Testis (tissue), 5 donors: ENCODE measurements at places on chromosomes 1 and 21. TPM values are rescaled to one million over a fixed set of nuclear protein-coding genes. Genes with fewer than 3 reads are reported as not detected.

The OR2L8 gene
- total RNA-seq, result 0.43 TPM

The PSMA5 gene
- total RNA-seq, result 56.9 TPM

The FAM110D gene
- total RNA-seq, result 3.2 TPM

- DNase-seq, result peak; percentile 84
Observed at GRCh38 chr1:7752512-7753417, 18.3 kb upstream of the VAMP3 start.

DNA sequence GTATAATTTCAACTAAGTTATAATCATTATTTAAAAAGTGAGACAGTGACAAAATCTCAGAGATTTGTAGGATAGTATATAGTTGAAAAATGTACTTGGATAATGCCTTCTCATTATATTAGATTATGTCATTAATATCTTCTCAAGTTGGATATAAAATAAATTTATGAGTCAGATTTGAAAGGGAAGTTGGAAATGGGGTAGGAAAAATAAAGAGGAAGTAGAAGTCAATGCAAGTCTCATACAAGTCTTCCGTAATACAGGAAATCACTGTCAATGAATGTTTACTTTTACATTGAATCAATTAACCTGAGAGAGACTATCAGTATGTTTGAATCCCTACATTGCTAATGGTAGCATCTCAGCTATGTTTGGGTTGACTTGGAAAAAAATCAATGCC lies 16.2 kb upstream of the RNPC3 start:
- DNase-seq, result no peak

The ADGRB2 gene
- 15.7 TPM for total RNA-seq

The UBL4B gene
- 95.5 TPM for total RNA-seq

The MATN1 gene
- total RNA-seq, result 0.55 TPM

The WDR3 gene
- 15.6 TPM for total RNA-seq

DNA sequence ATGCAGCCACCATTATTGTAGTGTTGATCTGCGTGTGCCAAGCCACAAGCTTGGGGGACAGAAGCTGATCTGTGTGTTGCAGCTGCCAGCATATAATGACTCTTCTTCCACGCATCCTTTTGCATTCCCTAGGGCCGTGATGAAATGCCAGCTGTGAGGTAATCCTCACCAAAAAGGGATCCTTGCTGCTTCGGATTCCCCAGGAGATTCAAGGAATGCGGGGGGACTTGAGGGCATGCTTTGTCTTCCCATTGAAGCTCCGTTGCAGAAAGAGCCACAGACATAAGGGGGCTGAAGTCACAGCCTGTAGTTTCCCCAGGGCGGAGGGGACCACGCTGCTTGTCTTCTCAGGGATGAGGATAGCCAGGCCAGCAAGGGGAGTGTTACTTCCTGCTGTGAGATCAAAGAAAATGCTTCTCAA lies 281.6 kb upstream of the FMN2 start:
- no peak for DNase-seq

DNA sequence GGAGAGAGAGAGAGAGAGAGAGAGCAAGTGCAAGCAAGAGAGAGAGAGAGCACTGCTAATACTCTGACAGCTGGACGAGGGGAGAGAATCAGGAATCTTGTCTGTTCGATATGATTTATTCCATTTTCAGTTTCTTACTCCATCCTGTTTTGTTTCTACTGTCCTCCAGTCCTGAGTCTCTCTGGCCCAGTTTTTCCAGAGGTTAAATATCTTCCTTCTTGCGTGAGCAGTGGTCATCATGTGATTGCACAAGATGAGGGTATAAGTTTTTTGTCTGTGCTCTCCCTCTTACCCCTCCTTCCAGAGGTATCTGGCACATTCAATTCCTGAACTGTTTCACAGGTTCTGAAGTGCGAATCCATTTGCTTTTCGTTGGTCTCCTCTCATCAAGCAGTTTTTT lies 16.8 kb downstream of the UBE2U start:
- no peak for DNase-seq

- DNase-seq, result no peak
Observed at GRCh38 chr1:110218137-110218536, 8.0 kb downstream of the KCNC4 start.

The ADORA3 gene
- total RNA-seq, result 3.8 TPM

- DNase-seq, result no peak
Observed at GRCh38 chr1:44359234-44359935, 4.3 kb upstream of the ERI3 start.

GRCh38 chr1:87652176-87652575 lies 323.5 kb downstream of the LMO4 start:
- no peak for DNase-seq

The RNU1-3 gene
- under 0.01 TPM for total RNA-seq

The DCST1 gene
- 4.5 TPM for total RNA-seq

DNA sequence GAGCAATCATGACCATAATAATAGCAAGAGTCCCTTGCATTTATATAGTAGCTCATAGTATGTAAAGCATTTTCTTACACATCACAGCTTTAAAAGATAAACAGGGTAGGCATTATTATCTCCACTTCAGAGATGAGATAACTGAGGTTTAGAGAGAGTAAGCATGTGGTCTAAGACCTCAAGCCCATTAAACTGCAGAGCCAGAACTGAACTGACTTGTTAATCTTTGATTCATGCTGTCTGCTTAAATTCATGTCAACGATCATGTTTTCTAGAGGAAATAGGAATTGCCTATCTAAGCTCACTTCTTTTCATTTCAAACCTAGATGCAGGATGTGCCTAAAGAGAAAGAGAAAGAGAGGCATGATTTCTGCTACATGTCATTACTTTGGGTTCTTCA lies 524.8 kb downstream of the PTPRC start:
- no peak for DNase-seq

The DMBX1 gene
- total RNA-seq, result 2.0 TPM

DNA sequence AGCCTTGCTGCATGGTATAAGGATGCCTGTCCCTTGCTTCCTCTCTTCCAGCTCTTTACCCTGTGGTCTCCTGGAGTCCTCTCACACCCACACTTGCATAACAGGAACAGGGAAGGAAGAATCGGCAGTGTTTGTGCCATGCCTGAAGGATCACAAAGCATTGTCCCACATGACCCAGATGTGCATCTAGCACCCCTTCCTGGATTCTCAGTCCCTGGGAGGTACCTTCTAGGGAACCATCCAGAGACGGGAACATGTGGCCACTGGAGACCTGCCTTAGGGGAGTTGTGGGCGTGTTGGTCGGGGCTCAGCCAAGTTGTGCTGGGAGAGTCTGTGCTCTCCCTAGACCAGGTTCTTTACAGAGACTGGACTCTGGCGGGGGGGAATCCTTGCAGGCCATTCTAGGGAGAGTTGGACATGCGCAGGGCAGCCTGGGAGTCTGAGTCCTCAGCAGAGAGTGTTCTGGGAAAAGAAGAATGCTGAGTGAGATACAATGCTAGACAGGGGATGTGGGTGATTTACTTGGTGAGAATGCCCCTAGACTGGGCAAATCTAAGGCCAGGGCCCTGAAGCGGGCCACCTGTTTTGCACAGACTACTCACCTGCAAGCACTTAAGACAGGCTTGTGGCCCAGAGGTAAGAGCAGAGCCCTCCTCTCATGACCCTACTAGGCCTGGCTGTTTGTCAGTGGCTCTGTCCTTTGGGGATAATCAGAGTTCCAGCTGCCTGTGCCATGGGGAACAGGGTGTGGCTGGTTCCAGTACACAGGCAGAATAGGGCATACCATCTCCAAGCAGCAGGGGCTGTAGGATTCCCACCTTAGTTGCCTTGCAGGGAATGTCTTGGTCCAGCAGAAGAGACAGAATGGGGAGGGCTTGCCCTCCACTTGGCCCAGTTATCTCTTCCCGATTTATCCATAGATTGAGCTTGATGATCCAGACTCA lies 89.8 kb downstream of the MAN1C1 start:
- DNase-seq, result no peak

GRCh38 chr1:58162952-58163550 lies 383.5 kb downstream of the OMA1 start:
- DNase-seq, result peak; percentile 79

DNA sequence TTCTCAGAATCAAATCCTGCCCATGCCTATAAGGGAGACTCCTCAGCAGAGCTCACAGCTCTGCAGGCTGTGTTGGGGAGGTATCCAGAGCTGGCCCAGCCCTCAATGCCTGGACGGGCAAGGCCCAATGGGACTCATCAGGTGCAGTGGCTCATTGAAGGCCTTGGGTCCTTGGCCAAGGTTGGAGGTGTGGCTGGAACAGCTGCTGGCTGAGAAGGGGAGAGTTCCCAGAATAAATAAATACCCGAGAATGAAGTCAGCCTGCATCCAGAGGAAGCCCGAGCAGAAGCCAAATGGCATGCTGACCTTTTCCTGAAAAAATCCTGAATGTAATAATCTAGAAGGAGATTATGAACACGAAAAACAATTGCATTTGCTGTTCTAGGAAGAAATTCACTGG lies 25.2 kb upstream of the IKBKE start:
- DNase-seq, result peak; percentile 52

DNA sequence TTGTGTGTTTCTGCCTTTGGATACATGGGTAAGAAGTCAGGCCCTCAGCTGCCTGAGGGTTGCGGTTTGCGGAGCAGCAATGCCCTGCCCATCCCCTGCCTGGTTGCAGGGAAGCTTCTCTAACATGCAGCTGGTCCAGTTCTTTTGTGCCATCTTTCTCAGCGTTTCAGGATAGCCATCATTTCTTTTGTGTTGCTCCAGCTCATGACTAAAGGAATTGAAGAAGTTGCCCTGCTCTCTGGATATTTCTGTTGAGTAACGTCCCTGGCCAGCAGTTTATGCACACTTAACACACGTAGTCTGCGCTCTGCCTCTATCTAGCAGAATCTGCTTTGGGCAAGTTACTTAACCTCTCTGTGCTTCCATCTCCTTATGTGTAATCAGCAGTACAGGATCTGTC lies 62.1 kb downstream of the DOP1B start:
- DNase-seq, result no peak

- no peak for DNase-seq
Observed at GRCh38 chr1:163166886-163167555, 35.7 kb downstream of the RGS5 start.

DNA sequence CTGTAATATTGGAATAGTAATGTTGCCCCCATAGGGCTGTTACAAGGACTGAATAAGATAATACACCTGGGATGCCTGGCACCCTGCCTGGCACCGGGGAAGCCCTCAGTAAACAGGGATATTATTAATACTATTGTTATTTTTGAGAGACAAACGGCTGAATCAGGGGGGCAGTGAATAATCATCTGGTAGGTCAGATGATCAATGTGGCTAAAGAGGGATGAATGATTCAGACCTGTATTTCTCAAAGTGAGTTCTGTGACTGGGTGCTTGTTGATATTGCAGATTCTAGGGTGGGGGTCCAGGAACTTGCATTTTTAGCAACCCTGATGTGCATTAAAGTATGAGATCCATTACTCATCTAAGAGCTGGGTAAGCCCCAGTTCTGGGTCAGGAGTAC lies 46.2 kb upstream of the BCL10 start:
- no peak for DNase-seq

The TFF1 gene
- not detected for total RNA-seq

The ZNF683 gene
- total RNA-seq, result 22.9 TPM

DNA sequence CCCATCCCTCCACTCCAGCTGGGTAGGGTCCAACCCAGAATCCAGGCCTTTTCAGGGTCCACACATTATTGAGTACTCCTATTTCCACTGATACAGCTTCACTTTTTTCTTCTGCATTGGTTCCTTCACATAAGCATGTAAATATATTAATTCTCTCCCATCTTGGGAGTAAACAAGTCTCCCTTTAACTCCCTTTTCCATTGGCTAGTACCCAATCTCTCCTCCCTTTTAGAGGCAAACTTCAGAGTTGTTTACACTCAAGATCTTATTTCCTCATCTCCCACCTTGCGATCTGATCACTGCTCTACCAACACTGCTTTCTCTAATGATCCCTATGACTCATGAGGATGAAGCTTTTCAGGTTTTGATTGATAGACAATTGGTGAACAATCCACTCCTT lies 20.3 kb downstream of the DMAP1 start:
- no peak for DNase-seq

The OR2T35 gene
- not detected for total RNA-seq

DNA sequence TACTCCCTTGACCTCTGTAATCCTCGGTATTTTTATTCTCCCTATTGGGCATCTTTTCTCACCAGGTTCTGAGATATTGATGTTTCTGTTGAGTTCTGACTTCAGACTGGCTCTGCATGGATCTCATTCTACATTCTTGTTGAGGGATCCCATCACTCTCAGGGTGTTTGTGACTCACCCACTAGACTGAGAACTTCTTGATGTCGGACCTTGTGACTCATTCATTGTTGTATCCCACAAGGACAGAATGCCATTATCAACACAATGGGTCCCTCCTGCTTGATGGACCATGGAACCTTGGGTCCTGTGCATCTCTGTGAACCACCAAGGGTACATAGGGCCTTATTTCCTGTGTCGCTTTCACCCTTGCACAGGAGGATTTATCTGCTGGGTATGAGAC lies 174.1 kb downstream of the PBX1 start:
- no peak for DNase-seq

The PODN gene
- total RNA-seq, result 87.5 TPM

GRCh38 chr1:32612189-32612881 lies 38.0 kb downstream of the ZBTB8OS start:
- DNase-seq, result peak; percentile 90

DNA sequence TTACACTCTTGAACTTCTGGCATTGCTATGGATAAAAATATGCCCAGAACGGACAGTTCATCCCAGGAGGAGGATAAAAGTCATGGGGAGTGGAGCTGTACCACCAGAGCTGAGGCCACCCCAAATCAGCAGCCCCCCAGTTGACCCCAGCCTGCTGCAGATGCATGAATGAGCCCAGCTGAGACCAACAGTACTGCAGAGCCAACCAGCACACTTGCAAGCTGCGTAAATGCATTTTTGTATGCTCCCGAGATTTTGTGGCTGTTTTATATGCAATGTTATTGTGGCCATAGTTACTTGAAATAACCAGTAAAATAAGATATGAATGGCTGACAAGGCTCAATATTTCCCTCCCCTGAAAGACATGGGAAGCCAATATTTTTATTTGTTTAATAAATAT lies 264.6 kb downstream of the DUSP10 start:
- DNase-seq, result no peak

DNA sequence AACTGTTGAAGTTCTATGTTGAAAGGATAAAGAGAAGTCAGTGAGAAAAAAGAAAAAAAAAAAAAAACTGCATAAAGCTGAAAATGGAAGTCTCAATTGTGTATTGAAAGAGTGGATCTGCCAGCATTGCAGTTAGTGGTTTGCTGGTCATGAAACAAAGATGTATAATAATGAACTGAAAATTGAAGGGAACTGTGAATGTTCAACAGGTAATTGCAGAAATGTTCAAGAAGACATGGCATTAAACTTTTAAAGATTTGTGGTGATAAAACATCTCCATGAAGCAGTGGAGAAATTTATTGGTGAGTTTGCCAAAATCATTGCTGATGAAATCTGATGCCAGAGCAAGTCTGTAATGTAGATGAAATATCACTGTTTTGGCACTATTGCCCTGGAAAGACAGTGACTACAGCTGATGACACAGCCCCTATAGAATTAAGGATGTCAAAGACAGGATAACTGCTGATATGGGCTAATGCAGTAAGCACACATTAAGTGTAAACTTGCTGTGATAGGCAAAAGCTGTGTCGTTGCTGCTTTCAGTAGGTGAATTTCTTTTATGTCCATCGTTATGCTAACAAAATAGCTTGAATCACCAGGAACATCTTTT lies 71.0 kb downstream of the RD3 start:
- no peak for DNase-seq
